CD4-positive, CD25-positive, alpha-beta regulatory T cell (primary cell): ENCODE measurements at places on chromosomes 5 and 9.

DNA sequence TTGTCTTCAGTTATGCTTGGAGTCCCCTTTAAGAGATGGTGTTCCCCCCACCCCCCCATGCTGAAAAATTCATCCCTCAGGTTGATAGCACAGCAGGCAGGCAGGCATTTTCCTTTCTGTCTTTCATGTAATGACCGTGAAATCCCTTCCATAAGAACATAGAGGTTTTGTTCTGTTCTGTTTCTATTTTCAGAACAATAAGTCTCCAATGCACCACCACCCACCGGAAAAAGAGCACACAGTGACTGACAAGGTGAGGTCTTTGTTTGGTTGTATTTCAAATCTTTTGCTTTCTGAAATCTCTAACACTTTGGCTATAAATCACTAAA lies 52.4 kb downstream of the DMRT2 start:
- no peak for DNase-seq

- no peak for DNase-seq
These were observed 16.2 kb downstream of the CYFIP2 start for GRCh38 chr5:157282150-157282549.

GRCh38 chr5:94857111-94857510 lies 238.6 kb downstream of the SLF1 start:
- no peak for DNase-seq

- DNase-seq, result no peak
These were observed 13.8 kb downstream of the GSN start for GRCh38 chr9:121281614-121282276.

DNA sequence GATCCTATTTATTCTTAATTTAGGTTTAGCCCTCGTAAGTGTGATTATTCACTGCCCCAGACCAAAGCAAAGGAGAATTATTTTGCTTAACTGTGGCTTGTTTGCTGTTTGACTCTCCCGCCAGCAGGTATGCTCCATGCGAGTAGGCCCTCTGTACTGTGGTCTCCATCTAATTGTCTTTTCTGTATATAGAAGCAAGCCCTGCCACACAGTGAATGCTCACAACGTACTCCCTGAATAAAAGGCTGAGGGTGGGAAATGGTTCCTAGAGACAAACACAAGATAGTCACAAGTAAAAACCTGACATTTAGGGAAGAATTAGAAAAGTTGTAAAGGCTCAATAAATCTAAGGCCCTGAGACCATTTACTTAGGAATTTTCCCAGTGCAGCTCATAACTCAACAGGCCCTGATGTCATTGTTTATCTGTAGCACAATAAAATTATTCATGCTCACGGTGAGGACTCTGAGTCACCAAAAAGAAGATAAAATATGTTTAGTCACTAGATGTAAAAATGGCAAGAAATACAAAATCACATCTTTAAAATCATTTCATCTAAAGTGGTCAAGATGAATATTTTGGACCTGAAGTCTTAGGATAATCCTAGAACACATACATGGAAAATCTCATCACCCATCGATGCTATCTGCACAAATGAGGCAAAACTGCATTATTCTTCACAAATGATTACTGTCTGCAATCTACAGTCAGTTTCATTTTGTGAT lies 473.2 kb downstream of the ENC1 start:
- no peak for DNase-seq

DNA sequence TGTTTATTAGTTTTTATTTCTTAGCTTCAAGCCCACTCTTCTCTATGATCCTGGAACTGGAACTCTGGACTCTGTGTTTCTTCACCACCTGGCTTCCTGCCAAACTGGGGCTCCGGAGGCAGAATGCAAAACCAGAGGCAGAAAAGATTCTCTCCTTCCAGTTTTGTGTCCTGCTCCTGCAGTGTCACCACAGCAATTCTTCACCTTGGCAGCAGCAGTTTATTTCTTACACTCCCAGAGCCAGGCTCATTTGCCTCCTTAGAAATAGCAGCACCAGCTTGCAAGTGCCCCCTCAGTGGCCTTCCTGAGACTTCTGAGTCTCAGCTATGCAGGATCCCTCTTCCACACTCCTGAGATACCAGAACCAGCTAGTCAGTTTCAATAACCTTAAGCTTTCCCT lies 26.7 kb upstream of the CAMK4 start:
- DNase-seq, result no peak

GRCh38 chr9:127968700-127969383 lies 11.9 kb downstream of the EEIG1 start:
- DNase-seq, result no peak

DNA sequence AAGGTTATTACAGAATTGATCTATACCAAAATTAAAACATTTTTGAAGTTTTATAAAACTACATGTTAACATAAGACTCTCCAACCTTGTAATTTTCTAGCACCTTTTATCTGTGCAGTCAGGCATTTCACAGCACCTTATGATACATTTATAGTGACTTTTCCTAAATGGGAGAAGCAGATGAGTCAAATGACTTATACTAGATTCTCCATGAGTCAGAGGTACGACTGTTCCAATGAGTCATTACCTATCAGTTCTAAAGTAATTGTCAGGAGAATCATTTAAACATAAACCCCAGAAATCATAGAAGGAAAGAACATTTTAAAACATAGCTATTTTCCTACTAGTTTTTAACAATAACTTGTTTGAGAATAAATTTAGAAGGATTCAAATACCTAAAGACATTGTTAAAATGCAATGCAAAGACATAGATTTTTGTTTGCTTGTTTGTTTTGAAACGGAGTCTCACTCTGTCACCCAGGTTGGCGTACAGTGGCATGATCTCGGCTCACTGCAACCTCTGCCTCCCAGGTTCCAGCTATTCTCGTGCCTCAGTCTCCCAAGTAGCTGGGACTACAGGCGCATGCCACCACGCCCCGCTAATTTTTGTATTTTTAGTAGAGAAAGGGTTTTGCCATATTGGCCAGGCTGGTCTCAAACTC lies 34.7 kb upstream of the DMXL1 start:
- DNase-seq, result no peak

GRCh38 chr9:20378851-20379250 lies 243.4 kb downstream of the MLLT3 start:
- DNase-seq, result no peak

DNA sequence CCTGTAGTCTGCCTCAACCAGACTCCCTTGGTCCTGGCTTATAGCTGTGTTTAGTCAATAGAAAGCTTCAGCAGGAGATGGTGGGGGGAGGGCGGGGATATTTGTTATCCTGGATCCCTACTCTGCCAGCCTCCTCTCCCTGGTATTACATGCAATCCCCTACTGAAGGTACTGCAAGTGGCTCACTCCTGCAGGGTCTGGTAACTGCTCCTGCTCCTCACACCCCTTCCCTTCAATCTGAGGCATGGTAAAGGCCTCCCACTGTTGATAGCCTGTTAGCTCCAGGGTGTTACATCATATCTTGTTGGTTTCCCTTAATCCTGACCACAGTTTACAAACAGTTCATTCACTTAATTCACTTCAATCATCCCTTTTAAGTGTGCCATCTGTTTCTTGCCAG lies 137.5 kb downstream of the AP3B1 start:
- DNase-seq, result no peak

GRCh38 chr5:155529362-155529761 lies 515.8 kb downstream of the KIF4B start:
- no peak for DNase-seq

- no peak for DNase-seq
These were observed 24.6 kb downstream of the KDM4C start for GRCh38 chr9:6782345-6782744.

DNA sequence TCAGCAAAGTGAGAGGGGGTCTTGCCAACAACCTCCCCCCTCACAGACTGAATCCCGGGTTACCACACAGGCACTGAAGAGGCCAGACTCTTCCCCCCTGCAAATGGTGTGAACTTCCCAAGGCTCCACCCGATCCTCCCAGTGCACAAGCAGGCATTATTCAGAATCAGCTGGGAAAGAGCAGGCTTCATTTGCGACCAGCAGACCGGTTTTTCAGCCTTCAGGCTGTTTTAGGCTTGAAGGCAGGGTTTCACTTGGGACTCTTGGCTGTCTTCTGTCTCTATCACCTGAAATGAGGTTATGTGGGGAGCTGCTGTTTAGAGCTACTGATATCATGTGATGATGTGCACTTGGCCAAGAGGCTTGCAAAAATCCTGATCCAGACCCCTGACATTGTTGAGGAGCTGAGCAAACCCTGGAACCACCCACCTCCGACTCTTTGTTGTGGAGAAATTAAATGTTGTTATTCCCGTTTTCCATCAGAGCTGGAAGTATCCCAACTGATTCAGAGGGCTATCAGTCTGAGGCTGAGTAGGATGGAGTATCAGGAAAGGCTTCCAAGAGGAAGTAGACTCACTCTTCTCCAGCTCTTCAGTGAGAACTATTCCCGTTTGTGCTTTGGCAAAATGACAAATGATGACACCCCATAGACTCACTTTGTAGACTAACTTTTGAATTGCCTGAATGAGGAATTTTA lies 63.3 kb upstream of the ZFR start:
- no peak for DNase-seq

GRCh38 chr9:130526854-130527650 lies 52.3 kb upstream of the FUBP3 start:
- DNase-seq, result no peak

GRCh38 chr9:76166526-76166925 lies 227.7 kb downstream of the RFK start:
- no peak for DNase-seq

GRCh38 chr5:7978991-7979390 lies 110.0 kb downstream of the MTRR start:
- DNase-seq, result no peak

GRCh38 chr9:131608493-131609037 lies 63.2 kb downstream of the PRRT1B start:
- DNase-seq, result no peak

- DNase-seq, result peak; percentile 56
These were observed 48.7 kb upstream of the PSD2 start for GRCh38 chr5:139746691-139747582.

- no peak for DNase-seq
These were observed 19.2 kb downstream of the LMAN2 start for GRCh38 chr5:177332031-177332895.

DNA sequence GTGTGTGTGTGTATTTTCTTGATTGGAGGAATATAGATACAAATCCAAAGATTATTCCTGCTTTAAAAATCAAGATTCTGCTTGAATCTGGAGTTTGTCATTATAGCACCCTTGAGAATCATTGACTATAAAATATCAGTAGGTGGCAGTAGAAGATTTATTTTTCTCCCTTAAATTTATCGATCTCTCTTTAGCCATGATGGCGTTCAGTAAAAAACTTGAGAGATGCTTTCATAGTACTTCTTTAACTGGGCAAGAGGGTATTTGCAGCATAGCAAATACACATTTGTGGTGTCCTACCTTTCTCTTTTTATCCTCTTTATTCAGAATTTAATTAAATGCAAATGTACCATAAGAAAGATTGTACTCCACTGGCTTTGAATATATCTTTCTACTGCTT lies 307.7 kb downstream of the ADGRV1 start:
- peak; percentile 30 for DNase-seq

DNA sequence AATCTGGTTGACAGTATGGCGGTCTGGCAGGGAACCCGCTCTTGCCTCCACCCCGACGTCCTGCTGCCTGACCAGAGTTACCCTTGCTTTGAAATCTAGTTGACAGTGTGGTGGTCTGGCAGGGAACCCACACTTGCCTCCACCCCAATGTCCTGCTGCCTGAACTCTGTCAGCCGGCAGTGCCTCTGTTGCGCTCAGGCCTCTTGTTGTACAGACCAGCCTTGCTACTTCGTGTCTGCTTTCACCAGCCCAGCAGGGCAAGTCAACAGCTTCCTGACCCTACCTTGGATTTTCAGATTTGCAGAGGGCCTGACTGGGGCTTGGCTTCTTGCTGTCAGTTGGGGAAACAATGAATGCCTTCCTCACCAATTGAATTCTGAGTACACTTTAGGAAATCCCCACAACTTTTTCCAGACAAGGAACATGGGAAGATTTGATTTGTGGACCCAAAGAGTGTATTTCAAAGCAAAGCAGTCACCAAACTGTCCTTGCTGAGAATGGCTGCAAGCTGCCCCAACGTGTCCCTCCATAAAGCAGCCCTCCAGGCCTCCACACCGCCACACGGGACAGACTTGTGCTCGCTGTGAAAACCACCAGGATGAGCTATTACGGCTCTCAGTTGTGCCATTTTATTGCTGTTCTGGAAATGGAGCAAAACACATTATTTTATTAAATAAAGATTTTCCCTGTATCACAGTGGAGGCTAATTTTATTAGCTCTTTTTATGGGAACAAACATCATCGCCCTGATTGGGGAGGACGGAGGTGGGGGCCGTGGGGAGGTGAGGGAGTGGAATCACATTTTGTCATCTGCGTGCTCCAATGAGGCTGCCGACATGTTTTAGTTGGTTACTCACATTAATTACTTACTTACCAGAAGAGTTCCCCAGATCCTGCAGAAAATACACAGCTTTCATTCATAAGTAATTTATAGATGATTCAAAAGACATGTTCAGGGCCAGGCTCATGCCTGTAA lies 189.3 kb downstream of the AOPEP start:
- no peak for DNase-seq

DNA sequence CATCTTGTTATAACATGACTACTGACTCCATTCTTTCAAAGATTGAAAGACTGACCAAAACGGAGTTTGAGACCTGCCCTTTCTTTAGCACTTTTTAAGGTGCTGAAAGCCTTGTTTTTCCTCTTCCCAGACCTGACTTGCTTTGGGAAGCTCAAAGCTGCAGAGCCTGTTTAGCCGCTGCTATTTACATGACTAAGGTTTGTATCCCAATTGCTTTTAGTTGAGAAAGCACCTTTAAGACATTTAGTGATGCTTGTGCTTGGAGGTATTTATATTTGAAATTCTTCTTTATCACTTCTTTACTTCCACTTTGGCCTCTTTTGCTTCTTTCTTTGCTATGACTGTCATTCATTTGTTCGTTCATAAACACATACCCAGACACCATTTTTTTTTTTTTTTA lies 182.6 kb upstream of the ELL2 start:
- DNase-seq, result no peak

DNA sequence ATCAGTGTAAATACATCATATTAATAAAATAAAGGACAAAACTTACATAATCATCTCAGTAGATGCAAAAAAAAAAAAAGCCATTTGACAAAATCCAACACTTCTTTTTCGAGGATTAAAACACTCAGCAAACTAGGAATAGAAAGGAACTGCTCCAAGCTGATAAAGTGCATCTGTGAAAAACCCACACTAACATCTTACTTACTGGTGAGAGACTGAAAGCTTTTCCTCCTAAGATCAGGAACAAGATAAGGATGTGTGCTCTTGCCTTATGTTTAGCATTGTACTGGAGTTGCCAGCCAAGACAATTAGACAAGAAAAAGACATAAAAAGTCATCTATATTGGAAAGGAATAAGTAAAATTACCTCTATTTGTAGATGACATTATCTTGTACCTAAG lies 120.2 kb upstream of the SAP30L start:
- no peak for DNase-seq

- no peak for DNase-seq
These were observed 296 bp downstream of the ZSWIM6 start for GRCh38 chr5:61332358-61332749.

DNA sequence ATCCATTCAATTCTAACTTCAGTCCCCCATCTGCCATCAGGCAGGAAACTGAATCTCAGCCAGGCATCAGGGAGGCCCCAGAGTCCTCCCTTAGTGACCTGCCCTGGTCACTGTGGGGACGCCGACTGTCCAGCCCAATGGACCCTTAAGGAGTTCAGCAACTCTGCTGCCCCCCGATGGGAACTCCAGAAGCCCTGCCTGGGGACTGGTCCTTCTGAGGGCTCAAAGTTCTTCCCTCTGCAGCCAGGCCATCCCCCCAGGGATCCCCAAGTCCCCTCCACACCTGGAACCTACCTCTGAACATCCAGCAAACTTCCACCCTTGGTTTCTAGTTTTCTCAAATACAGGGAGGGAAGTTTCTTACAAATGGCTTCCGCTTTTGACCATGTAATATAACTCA lies 76.8 kb downstream of the UBE2QL1 start:
- DNase-seq, result no peak
